ENCODE measurements at places on chromosomes 11 and 22. TPM values are rescaled to one million over a fixed set of nuclear protein-coding genes. Genes with fewer than 3 reads are reported as not detected.

- DNase-seq, result no peak
Observed at GRCh38 chr11:12540075-12540680, 134.0 kb upstream of the TEAD1 start.

The KRTAP5-8 gene
- total RNA-seq, result not detected

The APOL4 gene
- total RNA-seq, result 7.5 TPM

- no peak for DNase-seq
Observed at GRCh38 chr11:126029237-126029636, 33.4 kb downstream of the CDON start.

Data from posterior vena cava (tissue), 2 donors.